ENCODE measurements at places on chromosomes 16 and 17. TPM values are rescaled to one million over a fixed set of nuclear protein-coding genes. Genes with fewer than 3 reads are reported as not detected.
A peak's percentile ranks its signal among the peaks of the same experiment; 100 is the strongest.

TBL3 gene
- polyA plus RNA-seq, result 41.2 TPM

STH gene
- not detected for polyA plus RNA-seq

DNA sequence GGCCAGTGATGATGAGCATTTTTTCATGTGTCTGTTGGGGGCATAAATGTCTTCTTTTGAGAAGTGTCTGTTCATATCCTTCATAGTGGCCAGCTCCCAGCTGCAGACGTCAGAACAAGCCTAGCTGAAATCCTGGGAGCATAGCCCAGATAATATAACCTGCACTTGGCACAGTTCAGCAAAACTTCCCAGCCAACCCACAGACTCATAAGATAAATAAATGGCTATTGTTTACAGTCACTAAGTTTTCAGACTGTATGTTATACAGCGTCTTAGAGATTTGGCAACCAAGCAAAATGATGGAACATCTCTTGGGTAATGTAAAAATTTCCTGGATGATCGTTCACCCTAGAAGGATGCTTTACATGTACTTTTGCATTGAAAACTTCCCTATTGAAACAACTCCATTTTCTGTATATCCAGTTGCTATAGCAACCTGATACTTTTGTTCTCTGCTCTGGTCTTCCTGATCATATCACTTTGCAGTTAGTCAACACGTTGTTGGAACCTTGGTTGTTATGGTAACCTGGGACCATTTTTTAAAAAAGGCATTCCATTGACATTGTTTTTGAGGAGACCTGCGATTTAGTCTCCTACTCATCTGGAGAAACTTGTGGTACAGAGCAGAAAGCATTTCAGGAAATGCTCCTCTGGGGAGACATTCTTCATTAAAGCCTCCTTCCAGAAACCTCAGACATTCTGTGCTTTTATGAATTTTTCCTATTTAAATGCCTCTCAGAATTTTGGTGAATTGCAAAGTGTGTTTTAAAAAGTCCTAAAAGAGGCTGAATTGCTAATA lies 378.7 kb downstream of the HS3ST4 start:
- no peak for DNase-seq

DNA sequence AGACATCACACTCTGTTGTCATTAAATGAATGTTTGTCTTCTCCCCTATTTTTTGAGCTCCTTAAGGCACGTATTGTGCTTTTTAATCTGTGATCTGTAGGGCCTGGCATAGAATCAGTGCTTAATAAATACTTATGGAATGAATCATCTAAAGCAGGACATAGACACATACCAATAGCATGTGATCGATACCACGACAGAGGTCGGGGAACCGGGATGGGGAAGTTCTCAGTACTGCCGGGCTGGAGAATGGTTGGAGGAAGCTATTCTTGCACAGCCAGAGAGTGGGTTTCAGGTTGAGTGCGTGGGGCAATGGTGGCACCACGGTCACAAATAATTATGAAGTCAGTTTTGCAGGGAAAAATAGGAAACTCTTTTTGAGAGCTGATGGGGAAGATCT lies 26.8 kb downstream of the NLRP1 start:
- no peak for DNase-seq

GRCh38 chr16:51095084-51095881 lies 55.8 kb downstream of the SALL1 start:
- no peak for DNase-seq

DNA sequence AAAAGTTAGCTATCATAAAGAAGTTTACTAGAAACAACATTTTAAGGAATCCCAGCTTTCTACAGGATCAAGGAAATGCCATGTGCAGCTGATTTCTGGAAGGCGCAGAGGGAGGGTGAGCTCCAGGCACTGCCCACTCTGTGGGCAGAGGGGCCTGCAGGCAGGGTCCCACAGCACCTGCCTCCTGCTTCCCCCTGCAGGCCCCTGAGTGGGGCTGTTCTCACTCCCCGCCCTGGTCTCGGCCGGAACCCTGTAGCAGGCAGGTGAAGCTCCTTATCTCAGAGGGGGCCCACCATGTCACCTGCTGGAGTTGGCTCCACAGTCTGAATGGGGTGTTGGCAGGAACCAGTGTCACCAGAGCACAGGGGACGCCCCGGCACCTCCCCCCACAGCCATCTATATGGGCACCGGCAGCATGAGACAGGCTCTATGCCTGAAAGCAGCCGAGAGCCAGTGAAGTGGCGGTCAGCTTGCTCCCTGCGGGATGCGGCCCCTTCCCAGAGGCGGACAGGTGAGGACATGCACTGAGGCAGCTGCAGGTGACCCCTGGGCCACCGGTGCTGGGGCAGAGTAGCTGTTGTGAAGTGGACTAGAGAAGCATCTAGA lies 47.6 kb upstream of the FASN start:
- no peak for DNase-seq

EPOP gene
- 0.62 TPM for polyA plus RNA-seq

- DNase-seq, result no peak
These were observed 585 bp downstream of the ALOX12 start for GRCh38 chr17:6996256-6997011.

DNA sequence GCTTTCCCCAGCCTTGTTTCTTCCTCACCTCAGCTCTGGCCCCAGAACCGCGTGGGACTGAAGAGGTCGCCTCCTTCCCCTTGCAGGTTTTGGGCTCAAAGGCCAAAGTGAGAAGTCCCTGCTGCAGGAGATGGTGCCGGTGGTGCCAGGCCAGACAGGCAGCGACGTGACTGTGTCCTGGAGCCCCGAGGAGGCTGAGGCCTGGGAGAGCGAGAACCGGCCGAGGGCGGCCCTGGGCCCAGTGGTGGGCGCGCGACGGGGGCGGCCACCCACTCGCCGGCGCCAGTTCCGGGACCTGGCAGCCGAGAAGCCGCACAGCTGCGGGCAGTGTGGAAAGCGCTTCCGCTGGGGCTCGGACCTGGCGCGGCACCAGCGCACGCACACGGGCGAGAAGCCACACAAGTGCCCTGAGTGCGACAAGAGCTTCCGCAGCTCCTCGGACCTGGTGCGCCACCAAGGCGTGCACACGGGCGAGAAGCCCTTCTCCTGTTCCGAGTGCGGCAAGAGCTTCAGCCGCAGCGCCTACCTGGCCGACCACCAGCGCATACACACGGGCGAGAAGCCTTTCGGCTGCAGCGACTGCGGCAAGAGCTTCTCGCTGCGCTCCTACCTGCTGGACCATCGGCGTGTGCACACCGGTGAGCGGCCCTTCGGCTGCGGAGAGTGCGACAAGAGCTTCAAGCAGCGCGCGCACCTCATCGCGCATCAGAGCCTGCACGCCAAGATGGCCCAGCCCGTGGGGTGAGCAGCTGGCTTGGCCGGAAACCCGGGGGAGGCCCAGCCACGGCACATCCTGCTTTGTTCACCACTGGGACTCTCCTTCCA lies 6.0 kb downstream of the ZNF213 start:
- no peak for DNase-seq

DNA sequence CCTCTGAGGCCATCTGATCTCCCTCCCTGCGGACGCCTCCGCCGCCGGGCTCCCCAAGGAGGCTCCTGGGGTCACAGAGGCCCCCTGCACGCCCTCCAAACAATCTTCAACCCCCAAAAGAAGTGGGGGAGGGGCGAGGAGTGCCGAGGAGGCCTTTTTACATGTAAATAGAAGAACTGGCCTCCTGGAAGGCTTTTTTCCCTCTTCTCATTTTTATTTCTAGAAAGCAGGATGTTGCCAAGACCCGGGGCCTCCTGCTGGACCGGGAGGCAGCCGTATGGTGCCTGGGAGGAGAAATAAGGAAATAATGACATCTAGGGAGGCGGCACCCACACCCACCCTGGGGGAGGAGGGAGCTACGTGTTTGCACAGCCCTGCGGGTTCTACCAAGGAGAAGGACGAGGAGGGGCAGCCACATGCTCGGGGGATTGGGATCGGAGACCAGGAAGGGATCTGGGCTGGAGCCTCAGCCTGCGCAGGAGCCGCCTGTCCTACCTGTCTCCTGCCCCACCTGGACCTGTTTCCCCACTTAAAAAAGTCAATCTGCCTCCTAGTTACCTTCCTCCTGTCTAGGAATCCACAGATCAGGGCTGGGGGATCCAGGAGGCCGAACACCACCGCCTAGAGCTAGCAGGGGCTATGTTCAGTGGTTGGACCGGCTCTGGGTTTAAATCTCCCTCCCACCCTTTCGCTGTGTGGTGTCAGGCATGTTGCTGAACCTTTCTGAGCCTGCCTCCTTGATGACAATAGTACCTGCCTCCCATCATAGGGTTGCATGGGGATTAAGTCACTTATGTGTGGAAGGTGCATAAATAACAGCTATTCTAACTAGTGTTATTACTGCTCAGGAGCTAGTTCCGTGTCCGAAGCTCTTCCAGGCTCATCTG lies 175.7 kb upstream of the GSE1 start:
- DNase-seq, result no peak

- DNase-seq, result peak; percentile 62
These were observed 1.0 kb downstream of the ORAI3 start for GRCh38 chr16:30949650-30950515.

DNA sequence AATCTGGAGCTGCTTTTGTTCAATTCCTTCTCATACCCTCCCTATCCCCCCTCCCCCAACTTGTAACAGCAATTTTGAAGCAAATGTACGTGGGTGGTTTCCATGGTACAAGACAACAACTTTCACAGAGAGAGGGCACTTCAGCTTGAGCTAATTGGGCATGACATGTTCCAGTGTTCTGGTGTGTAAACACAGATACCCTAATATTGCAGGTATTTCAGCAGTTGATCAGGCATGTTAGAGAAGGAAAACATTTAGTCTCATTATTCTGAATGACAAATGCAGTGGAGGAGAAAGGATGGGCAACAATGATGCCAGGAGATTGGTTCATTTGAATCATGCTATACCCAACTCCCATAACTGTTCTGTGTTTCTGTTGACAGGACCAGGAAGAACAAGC lies 137.5 kb downstream of the TRIM37 start:
- DNase-seq, result no peak

TNP2 gene
- polyA plus RNA-seq, result not detected

TEX19 gene
- not detected for polyA plus RNA-seq

DNA sequence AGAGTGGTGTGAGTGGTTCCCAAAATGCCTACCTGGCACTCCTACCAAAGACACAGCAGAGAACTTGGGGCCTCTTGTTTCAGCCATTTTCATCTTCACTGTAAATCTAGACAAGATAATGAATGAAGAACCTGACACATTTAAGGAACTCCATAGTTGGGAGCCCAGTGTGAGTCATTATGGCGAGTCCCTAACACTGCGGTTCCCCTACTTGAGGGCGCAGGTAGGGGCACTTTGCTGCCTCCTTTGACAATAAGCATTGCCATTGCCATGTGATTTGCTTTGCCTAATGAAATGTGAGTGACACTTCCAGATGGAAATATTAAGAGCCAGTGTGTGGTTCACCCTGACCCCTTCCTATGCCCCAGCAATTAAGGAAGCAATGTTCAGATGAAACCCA lies 517.6 kb downstream of the MAF start:
- DNase-seq, result no peak

RMI2 gene
- 2.3 TPM for polyA plus RNA-seq

PTGES3L gene
- polyA plus RNA-seq, result 0.59 TPM

GRCh38 chr16:1923299-1924034 lies 5.3 kb upstream of the HS3ST6 start:
- DNase-seq, result no peak

CEMP1 gene
- 0.91 TPM for polyA plus RNA-seq

SLFN12L gene
- 0.97 TPM for polyA plus RNA-seq

DNA sequence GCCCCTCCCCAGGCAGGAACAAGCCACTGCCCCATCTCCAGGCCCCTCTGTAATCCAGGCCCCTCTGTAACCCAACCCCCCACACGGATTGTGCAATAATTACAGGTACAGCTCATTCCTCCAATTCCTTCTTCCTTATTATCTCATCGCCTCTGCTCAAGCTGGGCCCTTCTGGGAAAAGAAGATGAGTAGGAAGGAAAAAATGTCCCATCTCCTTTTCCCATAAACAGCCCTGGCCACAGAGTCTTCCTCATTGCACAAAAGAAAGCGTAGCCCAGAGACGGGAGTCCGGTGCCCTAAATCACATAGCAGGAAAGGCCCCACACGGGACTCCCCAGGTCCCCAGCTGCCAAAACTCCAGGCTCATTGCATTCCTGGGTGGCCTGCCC lies 3.6 kb upstream of the LITAFD start:
- DNase-seq, result no peak

HOXB2 gene
- 9.2 TPM for polyA plus RNA-seq

DNA sequence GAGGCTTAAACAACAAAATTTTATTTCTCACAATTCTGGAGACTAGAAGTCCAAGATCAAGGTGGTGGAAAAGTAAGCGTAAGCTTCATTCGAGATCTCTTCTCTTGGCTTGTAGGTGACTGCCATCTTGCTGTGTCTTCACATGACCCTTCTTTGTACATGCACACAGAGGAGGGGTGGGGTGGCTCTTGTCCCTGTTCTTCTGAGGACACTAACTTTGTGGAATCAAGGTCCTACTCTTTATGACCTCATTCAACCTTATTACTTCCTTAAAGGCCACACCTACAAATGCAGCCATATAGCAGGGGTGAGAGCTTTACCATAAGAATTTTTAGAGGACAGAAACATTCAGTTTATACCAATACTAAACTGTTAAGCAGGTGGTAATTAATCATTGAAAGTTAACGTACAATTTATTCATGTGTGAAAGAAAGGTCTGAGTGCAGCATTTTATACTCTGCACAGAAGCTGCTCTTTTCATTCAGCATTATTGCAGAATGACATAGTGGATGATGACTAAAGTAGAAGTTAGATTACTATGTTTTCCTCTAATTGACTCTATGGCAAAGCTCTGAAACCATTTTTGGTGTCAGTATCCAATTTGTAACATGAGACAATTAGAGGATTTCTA lies 139.9 kb upstream of the HLF start:
- no peak for DNase-seq

GRCh38 chr16:23929856-23930255 lies 94.1 kb downstream of the PRKCB start:
- DNase-seq, result no peak

GRCh38 chr16:50847166-50847565 lies 105.3 kb downstream of the CYLD start:
- DNase-seq, result no peak

GSPT1 gene
- polyA plus RNA-seq, result 20.6 TPM

- no peak for DNase-seq
These were observed 18.6 kb downstream of the ENGASE start for GRCh38 chr17:79093270-79093669.

- no peak for DNase-seq
These were observed 4.5 kb upstream of the IRX3 start for GRCh38 chr16:54290833-54291655.

DNA sequence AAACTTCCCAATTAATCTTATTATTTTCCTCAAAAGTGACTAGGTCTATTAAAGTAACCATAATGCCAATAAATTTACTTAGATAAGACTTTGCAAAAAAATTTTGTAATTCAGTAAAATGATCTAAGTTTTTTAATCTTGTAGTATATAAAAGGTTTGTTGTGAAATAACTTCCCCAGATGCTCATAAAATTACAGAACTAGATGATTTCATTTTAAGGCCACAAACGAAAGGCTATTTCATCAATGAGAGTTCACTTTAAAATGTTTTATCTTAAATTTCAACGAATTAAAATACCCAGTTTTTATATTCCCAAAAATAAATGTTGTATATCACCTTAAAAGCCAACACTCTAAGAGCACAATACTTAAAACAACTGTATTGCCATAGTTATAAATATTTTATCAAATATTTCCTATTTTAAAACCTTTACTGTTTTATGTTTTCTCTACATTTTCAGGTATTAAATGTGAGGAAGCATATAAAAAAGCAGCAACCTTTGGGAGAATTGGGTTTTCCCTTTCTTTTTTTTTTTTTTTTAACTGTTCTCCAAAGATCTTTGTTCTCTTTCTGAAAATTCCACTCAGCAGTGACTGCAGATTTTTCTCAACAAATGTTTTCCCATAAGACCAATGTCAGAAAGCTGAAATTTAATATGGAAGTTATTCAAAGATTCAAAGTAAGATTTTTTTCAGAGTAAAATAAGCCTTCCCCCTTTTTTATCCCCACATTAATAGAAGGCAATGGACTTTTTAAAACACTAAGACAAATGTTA lies 169.9 kb downstream of the CYB561 start:
- no peak for DNase-seq
